Stimulated activated CD4-positive, alpha-beta T cell treated with anti-CD3 and anti-CD28 coated beads, Interleukin-12 subunit alpha, Interleukin-12 subunit beta, amount 100 ng/mL, for 48 hours (primary cell): ENCODE measurements at places on chromosomes 11 and 22.

DNA sequence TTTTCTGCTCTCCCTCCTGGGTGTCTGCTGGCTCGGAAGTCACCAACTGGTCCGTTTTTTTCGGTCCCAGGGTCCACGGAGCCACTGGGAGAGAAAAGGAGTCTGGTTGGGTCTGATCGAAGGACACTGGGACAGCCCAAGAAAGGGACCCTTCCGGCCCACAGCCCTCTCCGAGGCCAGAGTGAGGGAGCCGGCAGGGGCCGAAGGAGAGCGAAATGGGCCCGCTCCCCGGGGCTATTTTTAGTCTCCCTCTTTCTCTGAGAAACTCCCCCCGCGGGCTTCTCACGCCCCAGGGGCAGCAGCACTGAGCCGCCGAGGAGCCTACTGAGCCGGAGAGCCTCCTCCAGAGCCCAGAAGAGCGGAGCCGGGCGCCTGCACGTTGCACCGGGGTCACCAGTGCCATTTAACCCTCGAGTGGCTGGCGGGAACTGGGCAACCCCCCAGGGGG, 1.9 kb downstream of the ESAM start:
- no peak for DNase-seq

DNA sequence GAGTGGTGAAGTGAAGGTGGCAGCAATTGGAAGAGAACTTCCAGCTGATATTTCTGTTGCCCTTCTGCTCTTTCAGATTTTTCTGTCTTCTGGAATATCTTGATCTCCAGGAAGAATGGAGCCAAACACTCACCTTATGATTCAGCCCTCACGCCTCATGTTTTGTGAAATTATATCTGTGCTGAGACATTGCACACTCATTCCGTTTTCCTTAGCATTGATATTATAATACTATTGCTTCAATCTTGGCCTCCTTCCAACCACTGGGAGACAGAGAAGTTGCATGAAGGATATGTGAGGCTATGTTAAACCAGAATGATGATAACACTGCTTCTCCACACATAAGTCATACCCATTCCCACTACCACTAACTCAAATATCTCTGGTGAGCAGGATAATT, 177.9 kb downstream of the ETS1 start:
- no peak for DNase-seq

GRCh38 chr11:71481101-71481960, 28.3 kb downstream of the NADSYN1 start:
- no peak for DNase-seq

- DNase-seq: no peak
Observed at GRCh38 chr22:25139062-25139461, 60.6 kb upstream of the CRYBB3 start.

GRCh38 chr11:83816572-83817187, 530.5 kb upstream of the CCDC90B start:
- no peak for DNase-seq

GRCh38 chr11:111452817-111453552, 59.2 kb downstream of the BTG4 start:
- DNase-seq: no peak

GRCh38 chr22:39592081-39593065, 21.8 kb downstream of the CACNA1I start:
- no peak for DNase-seq

GRCh38 chr11:22169833-22170232, 23.1 kb upstream of the ANO5 start:
- no peak for DNase-seq

GRCh38 chr11:78748918-78749690, 174.4 kb upstream of the NARS2 start:
- no peak for DNase-seq

- DNase-seq: no peak
Observed at GRCh38 chr11:45448561-45448960, 162.4 kb upstream of the SYT13 start.

DNA sequence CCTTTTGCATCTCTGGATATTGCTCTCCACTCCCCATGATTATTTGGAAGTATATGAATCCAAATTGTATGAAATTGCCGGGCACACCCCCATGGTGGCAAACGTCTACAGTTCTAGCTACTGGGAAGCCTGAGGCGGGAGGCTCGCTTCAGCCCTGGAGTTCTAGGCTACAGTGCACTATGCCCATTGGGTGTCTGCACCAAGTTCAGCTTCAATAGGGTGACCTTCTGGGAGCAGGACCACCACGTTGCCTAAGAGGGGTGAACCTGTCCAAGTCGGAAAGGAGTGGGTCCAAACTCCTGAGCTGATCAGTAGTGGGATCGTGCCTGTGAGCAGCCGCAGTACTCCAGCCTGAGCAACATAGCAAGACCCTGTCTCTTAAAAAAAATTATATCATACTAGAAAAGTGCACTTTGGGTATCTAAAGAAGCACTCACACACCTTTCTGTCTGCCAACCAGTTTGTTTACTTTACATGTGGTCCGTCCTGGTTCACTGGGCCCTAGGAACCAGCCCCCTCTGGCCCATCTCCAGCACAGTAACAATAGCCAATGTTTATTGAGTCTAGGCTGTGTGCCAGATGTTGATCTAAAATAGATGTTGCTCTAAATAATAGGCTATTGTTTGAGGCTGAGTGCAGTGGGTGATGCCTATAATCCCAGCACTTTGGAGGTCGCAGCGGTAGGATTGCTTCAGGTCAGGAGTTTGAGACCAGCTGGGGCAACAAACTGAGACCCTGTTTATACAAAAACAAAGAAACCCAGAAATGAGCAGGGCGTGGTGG, 16.4 kb upstream of the KAT5 start:
- no peak for DNase-seq

DNA sequence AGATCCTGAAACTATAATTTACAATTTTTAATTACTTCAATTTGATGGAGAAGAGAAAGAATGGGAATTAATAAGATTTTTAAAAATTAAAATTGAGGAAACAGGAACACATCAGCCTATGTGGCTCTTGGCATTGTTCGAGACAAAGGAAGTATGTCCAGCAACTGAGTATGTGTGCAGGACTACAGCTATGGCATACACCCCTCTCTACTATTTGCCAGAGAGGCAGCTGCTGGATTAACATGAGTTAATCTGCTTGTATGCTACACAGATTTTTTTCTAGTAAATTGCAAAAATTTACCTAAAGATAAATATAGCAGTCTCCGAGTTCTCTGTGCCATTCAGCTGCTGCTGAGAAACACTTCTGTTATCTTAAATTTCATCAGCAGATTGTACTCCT, 70.6 kb downstream of the PHF21A start:
- no peak for DNase-seq

DNA sequence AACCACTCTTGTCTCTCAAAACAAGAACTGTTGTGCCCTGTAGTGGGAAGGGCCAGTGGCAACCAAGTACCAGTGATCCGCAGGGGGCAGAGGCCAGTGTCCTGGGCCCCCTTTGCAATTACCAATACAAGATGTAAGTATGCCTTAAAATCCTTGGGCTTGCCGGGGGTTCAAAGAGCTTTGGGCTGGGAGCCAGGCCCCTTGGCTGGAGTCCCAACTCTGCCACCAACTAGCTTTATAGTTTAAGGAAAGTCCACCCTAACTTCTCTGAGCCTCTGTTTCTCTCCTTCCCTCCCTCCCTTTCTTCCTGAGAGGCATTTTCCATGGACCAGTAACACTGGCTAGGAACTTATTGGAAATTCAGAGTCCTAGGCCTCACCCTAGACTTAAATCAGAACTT, 15.5 kb downstream of the CLMP start:
- DNase-seq: no peak

DNA sequence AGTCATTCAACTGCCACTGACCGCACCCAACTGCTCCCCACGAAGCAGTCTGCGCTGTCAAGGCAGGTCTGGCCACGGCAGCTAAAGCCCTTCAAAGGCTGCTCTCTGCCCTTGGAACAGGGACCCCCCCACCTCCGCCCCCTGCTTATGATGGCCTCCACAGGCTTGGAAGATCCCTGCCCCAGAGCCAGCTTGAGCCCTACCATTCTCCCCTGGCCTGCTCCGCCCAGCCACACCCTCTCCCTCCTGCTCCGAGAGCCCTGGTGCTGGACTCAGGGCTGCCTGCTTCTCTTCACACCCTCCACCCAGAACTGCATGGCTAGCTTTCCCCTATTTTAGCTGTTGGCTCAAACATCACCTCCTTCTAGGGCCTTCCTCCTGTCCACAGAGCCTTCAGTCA, 19.0 kb downstream of the ZMAT5 start:
- DNase-seq: no peak

GRCh38 chr22:37263966-37264887, 18.1 kb upstream of the CYTH4 start:
- DNase-seq: no peak

- DNase-seq: no peak
Observed at GRCh38 chr22:24235315-24235714, 9.6 kb downstream of the GGT5 start.

DNA sequence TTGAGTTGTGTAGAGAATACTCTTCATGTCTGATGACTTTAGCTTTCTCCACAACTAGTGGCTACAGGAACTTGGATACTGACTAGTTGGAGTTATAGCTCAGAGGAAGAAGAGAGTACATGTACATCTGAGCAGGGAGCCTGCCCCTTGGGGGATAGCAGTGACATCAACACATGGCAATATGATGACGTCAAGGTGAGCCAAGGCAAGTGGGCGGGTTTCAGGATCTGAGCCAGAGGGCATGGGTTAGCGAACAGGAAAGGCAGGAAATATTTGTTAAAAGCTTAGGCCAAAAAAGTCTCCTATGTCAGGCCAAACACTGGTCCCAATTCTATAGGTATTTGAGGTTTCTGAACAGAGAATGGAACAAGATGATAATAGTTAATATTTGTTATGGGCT, 42.0 kb upstream of the HORMAD2 start:
- no peak for DNase-seq

DNA sequence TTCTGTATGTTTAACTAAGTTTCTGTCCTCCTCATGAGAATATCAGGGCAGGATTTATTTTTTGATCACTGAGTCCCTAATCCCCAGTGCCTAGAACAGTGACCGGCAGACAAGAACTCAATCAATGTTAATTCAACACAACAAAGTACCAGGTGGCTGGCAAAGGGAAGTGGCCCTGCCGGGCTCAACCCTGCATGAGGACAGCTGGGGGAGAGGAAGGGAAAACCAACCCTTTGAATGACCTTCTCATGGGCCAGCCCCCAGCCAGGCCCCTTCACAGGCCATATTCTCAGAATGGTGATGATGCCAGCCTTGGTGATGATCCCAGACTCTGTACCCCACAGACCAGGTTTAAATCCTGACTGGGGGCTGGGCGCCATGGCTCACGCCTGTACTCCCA, 1.4 kb upstream of the MFNG start:
- DNase-seq: no peak

DNA sequence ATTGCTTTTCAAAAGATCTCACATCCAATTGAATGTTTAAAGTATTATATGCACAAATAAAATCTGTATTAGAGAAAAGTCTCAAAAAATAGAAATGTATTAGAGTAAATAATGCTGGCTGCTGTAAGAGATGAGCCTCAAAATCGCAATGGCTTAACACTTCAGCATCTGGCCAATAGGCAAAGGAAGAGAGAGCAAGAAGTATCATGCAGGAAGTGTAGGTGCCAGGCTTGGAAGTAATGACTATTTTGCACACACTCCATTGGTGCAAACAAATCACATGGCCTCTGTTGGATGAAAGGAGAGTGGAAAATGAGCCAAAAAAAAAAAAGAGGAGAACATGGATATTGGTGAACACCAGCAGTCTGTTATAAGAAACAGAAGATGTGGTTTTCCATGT, 193.0 kb upstream of the E2F8 start:
- no peak for DNase-seq

DNA sequence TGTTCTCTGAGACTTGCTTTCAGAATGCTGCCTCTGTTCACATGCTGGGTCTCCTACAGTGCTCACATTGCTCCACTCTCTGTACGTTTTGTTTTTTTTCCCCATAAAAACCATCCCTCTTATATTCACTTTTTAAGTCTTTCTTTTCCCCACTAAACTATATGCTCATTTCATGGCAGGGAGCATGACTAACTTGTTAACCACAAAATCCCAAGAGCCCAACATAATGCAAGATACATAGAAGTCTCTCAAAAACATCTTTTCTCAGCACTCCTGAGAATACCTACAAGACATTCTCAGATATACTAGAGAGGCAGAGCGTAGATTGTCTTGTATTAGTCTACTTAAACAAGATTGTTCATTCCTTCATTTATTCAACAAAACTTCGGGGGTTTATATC, 73.3 kb downstream of the FAM76B start:
- DNase-seq: no peak

DNA sequence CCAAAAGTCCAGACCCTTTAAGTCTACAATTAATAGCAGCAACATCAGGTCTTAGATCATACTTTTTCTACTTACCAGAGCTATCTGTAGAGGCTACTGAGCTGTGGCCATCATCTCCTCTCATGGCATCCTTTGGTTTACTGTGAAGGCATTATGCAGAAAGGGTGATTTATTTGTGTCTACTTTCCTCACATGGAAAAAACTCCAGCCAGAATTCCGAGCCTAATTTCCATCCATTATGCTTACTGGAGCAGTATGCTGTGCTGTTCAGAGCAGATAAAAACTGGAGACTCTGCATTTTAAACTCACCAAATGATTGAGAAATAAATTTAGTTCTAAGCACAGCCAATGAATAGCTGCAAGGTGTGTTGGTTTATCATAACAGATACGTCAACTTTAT, 581.8 kb downstream of the ETS1 start:
- DNase-seq: no peak

GRCh38 chr11:117738246-117738957, 58.6 kb downstream of the DSCAML1 start:
- DNase-seq: no peak

DNA sequence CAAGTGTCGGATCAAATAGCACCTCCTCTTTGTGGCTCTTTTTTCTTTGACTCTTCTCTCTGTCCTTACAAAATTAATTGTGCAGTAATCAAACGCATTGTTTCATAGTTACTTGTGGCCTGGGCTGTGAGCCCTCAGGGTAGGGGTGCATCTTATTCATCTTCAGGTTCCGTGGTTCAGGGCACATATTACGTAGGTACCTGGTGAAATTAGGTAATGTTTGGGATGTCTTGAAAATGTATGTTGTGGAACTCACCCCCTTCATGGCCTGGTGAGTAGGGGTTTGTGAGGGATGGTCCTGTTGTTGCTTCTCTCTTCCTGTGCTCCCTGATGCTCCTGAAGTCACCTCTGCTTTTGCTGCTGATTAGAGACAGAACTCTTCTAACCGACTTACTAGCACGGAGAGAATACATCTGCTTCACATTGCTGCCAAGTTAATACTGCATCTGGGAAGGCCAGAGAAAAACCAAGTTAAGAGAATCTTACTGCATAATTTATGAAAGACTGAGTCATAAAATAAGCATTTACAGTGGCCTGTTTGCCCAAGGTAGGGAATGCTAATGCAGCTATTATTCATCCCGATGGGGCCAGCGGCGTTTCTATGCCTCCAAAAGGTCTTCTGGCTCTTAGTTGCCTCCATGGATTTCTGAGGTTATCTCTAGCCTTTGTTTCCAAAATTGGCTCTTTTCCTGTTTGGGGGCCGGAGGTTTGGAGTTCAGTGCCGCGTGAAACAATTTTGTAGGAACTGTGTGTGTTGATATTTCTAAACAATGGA, 66.9 kb downstream of the TBC1D22A start:
- DNase-seq: no peak

- no peak for DNase-seq
Observed at GRCh38 chr11:77106321-77106720, 3.7 kb downstream of the OMP start.

GRCh38 chr11:117449111-117449693, 121.5 kb downstream of the CEP164 start:
- DNase-seq: no peak

GRCh38 chr11:70876685-70877084, 375.7 kb downstream of the SHANK2 start:
- DNase-seq: no peak

GRCh38 chr11:62020661-62021060, 53.2 kb upstream of the FTH1 start:
- no peak for DNase-seq

GRCh38 chr22:18968011-18968749, 32.1 kb upstream of the PRODH start:
- DNase-seq: no peak
